ENCODE measurements at places on chromosomes 13 and 19.

DNA sequence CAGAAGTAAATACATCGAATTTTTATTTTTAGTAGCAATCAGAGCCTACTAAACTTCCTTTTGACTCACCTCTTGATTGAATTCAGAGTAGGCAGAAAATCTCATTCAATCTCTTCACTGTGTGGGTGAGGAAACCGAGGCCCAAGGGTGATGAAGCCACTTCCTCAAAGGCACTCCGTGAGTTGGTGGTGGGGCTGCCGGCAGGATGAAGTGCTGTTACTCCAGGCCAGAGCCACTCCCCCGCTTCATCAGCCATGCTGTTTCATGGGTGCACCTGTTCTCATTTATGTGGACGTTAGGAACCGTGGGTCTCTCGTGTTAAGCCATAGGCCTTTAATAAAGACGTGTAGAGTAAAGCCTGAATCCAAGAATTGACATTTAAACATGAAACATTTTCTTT lies 13.2 kb downstream of the ING1 start:
- DNase-seq = peak; percentile 50

GRCh38 chr13:32497589-32497988 lies 41.0 kb downstream of the N4BP2L2 start:
- DNase-seq = no peak

- no peak for DNase-seq
Measured at GRCh38 chr19:4823577-4823976, 7.9 kb downstream of the TICAM1 start.

- no peak for DNase-seq
Measured at GRCh38 chr19:40741527-40742390, 8.5 kb downstream of the ACTMAP start.

DNA sequence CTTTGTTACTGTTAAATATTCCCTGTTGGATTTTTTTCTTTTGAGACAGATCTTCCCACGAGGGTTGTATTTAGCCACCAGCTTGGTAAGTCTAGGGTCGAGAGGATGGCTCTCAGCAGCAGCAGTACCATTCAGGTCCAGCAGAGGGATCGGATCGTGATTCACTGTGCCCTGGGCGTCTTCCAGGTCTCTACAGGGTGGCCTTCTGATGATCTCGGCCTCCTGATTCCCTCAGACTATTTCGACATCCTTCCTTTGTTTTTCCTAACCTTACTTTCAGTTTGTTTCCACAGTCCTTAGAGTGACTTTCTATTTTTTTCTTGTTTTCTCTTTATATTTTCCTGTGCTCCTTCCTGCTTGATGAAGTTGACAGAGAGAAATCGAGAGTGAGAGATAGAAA lies 1436.9 kb downstream of the UQCRFS1 start:
- DNase-seq = no peak

Data from stimulated activated CD4-positive, alpha-beta T cell treated with anti-CD3 and anti-CD28 coated beads, Interleukin-4, amount 100 ng/mL, for 1 hour (primary cell).